ENCODE measurements at places on chromosomes 16 and 17. TPM values are rescaled to one million over a fixed set of nuclear protein-coding genes. Genes with fewer than 3 reads are reported as not detected.

DNA sequence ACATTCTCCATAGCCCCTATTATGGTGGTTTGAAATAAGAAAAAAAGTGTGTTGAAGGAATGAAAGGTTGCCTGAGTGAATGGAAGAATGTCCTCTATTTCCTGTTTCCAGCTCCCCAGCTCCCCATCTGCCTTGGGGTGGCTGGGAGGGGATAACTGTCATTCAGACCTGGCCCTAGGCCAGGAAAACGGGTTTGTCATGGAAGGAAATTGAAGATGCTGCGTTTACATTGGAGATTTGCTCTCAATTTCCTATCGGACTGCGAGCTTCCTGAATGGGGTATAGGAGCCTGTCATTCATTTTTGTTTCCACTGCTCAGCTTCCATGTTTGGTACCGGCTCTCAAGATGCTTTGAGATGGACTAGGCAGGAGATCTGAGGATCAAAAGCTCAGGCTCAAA lies 2.2 kb upstream of the FZD2 start:
- no peak for DNase-seq

- peak; percentile 79 for DNase-seq
Observed at GRCh38 chr17:77445760-77446532, 305.2 kb downstream of the SEC14L1 start.

- no peak for DNase-seq
Observed at GRCh38 chr16:79863128-79864031, 262.8 kb upstream of the MAF start.

DNA sequence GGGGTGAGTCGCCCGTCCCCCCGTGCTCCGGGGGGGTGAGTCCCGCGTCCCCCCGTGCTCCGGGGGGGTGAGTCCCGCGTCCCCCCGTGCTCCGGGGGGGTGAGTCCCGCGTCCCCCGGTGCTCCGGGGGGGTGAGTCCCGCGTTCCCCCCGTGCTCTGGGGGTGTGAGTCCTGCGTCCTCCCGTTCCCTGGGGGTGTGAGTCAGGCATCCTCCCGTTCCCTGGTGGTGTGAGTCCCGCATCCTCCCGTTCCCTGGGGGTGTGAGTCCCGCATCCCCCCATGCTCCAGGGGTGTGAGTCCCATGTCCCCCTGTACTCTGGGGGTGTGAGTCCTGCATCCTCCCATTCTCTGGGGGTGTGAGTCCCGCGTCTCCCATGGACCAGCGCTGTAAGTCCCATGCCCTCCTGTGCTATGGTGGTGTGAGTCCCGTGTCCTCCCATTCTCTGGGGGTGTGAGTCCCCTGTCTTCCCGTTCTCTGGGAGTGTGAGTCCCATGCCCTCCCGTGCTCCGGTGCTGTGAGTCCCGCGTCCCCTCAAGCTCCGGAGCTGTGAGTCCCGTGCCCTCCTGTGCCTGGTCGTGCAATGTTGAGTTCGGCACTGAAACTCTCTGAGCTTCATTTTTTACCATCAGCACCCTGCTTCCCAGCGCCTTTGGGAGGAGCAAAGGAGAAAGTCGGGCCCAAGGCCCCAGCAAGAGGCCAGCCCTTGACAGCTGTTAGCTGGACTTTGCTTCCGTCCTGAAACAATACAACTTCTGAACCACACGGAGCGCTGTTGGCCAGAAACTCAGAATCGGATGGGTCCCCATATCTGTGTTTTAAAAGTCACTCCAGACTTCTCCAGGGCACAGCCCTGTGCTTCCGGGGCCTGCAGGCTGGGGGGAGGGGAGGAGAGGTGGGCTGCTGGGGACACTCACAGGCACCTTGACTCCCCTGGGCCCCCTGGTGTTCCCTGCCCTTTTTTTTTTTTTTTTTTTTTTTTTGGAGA lies 11.5 kb upstream of the ZC3H18 start:
- DNase-seq = peak; percentile 85

The NOXO1 gene
- total RNA-seq = 80.1 TPM

DNA sequence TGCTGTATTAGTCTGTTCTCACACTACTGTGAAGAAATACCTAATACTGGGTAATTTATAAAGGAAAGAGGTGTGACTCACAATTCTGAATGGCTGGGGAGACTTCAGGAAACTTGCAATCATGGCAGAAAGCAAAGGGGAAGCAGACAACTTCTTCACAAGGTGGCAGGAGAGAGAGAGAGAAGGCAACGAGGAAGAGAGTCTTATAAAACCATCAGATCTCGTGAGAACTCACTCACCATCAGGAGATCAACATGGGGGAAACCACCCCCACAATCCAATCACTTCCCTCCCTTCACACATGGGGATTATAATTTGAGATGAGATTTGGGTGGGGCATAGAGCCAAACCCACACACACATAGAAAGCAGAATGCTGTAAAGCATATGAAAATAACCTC lies 896.2 kb downstream of the CDH11 start:
- no peak for DNase-seq

The GOT2 gene
- total RNA-seq = 184 TPM

DNA sequence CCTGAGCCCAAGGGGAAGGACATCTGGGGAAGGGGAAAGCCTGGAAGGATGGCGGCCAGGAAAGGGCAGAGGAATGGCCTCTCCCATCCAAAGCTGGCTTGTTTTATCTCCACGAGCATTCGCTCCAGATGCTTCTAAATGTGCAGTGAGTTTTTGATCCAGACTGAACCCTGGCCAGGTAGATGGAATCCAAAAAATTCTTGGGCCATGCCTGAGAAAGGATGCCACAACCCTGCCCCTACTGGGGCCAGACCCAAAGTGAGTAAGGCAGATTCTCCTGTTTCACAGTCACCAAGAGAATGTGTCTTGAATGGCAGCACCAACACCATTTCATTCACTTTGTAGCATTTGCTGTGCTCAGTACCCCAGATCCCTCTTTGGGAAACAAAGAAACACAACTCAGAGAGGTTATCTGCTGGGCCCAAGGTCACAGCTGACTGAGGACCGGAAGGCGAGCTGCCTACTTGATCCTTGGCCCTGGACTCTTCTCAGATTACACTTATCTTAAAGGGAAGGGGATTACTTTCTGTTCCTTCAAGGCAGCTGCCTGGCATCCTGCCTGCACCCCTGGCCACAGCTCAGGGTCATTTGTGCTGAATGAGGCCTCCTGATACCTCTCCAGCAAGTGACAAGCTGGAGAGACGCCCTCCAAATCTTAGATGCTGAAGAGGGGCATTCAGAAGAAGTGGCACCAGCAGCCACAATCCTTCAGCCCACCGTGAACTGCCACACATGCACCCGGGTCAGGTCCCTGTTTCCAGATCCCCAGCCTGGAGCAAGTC lies 3.6 kb downstream of the LRRC75A start:
- peak; percentile 48 for DNase-seq

GRCh38 chr16:60792437-60792836 lies 1243.8 kb downstream of the CDH8 start:
- no peak for DNase-seq

The CD300LB gene
- total RNA-seq = not detected

DNA sequence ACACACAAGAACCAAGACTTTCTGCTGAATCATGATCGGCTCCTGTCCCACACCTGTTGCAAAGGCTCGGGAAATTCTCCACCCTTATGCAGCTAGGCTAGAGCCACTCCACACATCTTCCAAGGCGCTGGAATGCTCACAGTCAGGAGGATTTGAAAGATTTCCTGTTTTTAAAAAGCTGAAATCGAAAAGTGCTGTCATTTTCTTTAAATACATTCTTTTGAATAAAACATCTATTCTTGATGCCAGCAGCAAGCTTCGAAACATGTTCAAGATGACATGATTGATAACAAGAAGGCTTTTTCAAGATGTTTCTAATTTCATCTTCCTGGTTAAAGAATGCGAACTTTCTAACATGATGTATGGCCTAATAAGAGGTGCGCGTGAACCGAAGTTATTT lies 219.7 kb upstream of the CDH5 start:
- DNase-seq = no peak

The CRYM gene
- 10.4 TPM for total RNA-seq

- peak; percentile 83 for DNase-seq
Observed at GRCh38 chr17:28514561-28515002, 8.4 kb downstream of the FOXN1 start.

The PRR29 gene
- 0.16 TPM for total RNA-seq

The HSD11B2 gene
- 348 TPM for total RNA-seq

GRCh38 chr17:75006653-75007052 lies 5.8 kb upstream of the MRPL58 start:
- no peak for DNase-seq

DNA sequence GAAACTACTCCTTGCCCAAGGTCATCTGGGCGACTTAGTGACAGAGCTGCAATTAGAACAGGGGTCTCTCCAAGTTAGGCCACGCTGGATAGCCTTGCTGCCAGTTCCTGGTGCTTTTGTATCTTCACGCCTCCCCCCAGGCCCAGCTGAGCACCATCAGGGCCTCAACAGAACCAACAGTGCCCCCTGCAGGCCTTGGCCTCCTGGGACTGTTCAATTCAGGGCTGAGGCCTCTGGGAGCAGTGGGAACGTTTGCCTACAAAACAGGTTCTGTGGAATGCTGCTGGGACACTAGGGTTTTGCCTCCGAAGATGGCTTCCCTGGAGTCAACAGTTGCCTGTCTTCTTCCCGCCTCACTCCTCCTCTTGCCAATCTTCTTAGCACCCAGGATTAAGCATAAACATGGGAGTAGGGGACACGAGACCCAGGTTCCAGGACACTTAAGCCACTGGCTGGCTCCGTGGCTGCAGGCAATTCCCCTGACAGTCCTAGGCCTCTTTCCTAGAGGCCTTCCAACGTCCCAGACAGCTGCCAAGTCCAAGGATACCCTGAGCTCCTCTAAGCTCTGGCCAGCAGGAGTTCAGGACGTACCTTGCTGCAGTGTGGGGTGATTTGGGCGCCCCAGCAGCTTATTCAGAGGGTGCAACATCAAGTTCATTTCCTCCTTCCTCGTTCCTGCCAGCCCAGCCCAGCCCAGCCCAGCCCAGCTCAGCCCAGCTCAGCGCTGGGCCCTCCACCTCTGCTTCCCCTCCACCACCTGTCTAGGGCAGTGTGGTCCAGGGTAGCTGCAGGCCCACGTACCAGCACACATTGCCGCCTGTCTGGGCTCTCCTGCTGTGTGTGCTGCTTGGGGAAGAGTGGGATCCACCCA lies 246.6 kb upstream of the RPL38 start:
- DNase-seq = peak; percentile 74

The KRT20 gene
- 1,610 TPM for total RNA-seq

- no peak for DNase-seq
Observed at GRCh38 chr17:76727745-76728456, 1.3 kb downstream of the METTL23 start.

DNA sequence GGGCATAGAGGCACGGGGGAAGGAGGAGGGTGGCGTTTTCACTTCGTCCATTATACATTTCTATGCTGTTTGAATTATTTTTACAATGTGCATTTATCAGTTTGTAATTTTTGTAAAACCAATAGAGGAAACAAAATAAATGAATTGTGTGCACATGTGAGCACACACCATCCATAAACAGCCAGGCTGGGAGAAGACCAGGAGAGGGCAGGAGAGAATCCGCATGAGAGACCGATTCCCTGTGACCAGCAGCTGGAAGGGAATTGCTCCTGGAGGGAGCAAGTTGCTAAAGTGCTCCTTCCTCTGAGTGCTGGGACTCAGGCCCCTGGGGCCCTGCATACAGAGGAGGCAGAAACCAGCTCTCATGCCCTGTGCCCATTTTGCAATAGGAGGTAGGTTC lies 126.0 kb downstream of the ABCC12 start:
- no peak for DNase-seq

DNA sequence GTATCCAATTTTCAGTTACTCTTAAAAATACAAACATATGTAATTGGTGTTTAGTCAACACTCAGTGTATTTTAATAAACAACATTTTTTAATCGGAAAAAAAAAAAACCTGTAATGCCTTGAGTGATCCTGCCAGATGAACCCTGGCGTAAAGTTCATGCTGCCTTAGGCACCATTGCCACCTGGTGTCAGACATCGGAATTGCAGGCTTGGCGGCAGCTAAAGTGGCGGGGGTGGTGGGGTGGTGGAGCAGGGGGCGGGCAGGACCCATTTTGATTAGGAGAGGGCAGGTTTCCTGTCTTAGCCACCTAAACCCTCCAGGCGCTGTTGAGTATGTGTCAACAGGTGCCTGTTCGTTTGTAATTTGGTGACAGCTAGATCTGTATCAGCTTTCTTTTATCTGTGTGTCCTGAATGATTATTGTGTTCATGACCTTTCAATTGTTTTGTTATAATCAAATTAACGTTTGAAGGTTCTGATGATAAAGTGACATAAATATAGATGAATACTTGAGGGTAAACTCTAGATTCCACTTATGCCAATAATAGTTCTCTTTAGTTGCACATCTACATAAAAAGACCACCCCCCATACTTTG lies 588.7 kb downstream of the CDH13 start:
- DNase-seq = peak; percentile 62

DNA sequence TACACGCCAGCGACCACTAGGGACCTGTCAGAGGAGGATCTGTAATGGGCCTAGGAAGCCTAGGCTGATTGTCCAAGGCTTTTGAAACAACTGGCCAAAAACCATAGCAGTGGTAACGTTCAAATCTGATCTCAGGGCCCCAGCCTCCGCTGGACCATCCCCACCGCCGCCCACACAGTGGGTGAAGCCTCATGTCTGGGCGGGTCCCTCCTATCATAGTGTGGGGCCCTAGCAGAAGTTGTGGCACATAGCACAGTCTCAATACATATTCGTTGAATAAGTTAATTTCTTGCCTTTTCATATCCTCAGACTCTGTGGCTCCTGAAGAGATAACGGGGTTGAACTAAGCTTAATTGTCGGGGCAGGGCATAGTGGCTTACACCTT lies 818 bp downstream of the DPH1 start:
- no peak for DNase-seq

DNA sequence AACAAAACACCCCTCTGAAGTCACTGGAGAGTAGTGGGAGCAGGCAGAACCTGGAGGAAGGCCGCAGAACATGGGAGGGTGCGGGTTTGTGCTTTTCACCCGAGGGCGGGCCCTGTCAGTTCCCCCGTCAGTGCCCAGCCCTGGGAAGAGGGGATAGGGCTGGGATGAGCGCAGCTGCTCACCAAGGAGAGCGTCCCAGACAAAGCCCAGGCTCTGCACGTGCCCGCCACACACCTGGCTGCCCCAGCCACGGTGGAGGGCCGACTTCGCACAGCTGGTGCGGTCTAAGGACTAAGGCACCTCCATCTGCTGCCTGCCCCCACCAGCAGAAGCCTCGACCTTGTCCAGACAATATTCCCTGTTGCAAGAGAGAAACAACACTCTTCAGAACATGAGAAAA lies 39.5 kb downstream of the ZCCHC14 start:
- no peak for DNase-seq

DNA sequence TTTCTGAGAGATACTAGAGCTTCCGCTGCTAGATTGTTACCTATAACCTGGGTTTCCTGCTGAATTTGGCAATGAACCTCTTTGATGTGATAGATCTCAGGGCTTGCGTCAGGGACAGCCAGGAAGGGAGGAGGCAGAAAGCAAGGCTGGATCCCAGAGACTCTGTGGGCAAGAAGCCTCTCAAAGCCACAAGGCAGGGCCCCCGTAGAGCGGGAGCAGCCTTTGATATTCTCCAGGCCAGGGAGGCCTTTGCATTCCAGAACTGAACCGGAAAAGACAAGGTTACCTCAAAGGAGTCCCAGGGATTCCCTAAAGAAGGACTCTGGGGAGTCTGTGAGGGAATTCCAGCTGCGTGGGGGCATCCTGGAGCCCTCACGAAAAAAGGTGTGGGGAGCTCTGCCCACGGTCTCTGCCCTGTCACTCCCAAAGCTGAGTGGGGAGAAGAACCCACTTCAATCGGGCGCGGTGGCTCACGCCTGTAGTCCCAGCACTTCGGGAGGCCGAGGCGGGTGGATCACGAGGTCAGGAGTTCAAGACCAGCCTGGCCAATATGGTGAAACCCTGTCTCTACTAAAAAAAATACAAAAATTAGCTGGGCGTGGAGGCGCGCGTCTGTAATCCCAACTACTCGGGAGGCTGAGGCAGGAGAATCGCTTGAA lies 14.3 kb upstream of the SCIMP start:
- DNase-seq = no peak

All from colonic mucosa (tissue), 4 donors.